ENCODE measurements at places on chromosomes 11 and 22.
A peak's percentile ranks its signal among the peaks of the same experiment; 100 is the strongest.

GRCh38 chr11:63537293-63538101 is 889 bp downstream of the PLAAT4 start:
- DNase-seq, result peak; percentile 50

GRCh38 chr11:102458548-102458947 is 6.0 kb upstream of the TMEM123 start:
- peak; percentile 53 for DNase-seq

DNA sequence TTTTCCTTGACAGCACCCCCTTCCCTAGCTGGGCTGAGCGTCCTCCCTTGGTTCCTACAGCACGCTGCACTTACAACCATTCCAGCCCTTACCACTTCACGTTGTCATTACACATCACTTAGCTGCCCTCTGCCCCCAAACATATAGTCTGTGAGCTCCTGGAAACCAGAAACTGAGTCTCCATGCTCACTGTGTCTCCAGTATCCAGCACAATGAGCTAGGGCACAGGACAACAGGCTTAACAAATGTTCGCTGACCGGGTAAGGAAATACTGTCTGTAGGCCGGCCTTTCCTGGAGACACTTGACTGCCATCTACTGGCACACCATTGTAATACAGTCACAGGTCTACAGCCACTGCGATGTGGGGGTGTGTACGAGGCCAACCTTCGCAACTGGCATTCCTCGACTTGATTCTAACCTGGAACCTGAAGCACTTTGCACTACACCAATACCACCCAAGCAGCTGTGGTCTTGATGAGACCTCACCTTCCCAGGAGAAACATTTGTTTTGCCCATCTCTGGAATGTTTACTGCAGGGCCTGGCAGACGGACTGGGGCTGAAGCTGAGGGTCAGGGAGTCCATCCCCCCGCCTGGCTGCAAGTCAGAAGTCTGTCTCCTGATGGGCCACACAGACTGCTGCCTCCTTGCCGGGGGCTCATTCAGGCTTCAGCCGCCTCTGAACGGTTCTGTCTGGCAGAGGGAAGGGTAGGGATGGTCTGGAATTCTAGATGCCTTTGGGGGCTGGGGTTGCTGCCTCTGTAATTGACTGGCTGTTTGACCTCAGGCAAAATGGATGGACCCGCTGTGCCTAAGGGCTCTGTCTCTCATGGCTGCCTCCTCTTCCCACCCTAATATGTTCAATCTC is 72.0 kb downstream of the SYN3 start:
- DNase-seq, result peak; percentile 56

GRCh38 chr11:69171476-69172240 is 15.9 kb downstream of the SMIM38 start:
- no peak for DNase-seq

- no peak for DNase-seq
Observed at GRCh38 chr11:131240421-131240820, 130.0 kb upstream of the NTM start.

- no peak for DNase-seq
Observed at GRCh38 chr22:19123936-19124335, 1.7 kb upstream of the DGCR2 start.

GRCh38 chr11:125593114-125593820 is 615 bp downstream of the STT3A start:
- peak; percentile 25 for DNase-seq

- DNase-seq, result no peak
Observed at GRCh38 chr11:68962527-68963250, 18.1 kb downstream of the MRGPRD start.

DNA sequence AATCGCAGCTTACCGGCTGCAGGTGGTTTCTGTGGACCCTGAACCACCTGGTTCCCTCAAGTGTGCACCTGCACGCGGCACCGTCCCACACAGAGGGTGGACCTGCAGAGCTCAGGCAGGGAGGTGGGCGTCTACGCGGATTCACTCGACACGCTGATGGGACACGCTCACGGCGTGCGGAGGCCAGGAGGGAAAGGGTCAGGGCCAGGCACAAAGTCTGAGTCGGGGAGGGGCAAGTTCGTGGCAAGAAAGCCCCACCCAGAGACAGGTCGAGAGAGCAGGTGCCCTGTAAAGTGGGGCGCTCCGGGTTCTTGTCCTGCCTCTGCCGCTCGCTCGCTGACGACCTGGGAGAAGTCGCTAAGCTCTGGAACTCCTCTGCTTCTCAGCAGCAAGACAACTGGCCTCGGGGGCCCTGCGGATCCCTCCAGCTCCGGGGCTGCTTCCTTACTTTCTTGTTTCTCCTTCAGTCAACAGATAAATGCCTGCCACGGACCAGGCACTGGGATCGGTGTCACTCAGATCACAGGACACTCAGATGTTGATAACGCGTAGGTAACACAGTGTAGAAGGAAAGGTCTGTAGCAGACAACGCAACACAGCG is 72.4 kb upstream of the NUP50 start:
- no peak for DNase-seq

GRCh38 chr11:121478895-121479697 is 26.3 kb upstream of the SORL1-AS1 start:
- DNase-seq, result no peak

GRCh38 chr11:11848891-11849746 is 7.3 kb downstream of the USP47 start:
- peak; percentile 64 for DNase-seq

DNA sequence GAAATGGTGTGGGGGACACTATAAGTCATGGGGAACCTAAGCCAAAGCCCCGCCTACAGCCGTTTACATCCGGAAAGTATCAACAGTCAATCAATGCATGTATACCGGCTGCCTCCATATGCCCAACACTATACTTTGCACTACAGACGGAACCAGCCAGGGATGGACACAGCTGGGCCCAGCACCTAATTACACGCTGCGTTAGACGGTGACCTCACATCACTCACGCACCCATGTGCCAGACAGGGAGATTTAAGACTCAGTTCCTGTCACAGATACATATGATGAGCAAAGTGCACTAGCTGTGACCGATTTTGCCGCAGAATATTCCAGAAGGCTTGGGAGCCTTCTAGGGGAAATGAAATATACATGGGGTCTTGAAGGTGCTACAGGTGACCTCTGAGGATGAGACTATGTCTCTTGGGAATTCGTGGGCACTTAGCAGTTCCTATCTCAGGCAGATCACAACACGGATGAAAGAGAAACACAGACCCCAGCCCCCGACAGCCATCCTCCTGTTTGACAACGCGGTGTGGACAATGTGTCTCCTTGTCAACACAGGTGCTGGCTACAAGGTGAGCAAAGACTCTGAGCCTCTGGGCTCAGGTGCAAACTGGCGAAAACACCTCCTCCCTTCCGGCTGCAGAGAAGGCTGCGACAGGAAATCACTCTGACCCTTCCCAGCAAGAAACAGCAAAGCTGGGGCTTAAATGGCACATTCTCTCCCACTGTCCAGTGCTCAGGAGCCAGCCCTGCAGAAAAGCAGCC is 8.0 kb downstream of the AHNAK start:
- DNase-seq, result no peak

- no peak for DNase-seq
Observed at GRCh38 chr22:31861226-31861840, 83.0 kb upstream of the YWHAH start.

DNA sequence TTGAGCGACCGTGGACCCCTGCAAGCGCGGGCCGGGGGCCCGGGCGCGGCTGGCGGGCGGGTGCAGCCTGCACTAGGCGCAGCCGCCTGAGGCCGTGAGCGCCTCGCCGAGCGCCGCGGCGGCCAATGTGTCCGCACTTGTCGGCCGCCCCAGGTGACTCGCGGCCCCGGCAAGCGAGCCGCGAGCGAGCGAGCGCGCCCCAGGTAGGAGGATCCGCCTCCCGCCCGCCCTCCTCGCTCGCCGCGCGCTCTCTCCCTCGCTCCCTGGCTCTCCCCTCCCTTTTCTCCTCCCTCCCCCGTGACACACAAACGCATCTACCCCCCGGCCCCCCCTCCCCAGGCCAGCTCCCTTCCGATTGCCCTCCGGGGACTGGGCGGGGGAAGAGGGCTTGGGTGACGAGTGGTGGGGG is at the start of gene WNT7B:
Gene WNT7B, minus strand, starts transcription at position 160 of the 409 bp plus-strand sequence. CDS start 408 bp downstream, outside the sequence.
- no peak for DNase-seq

DNA sequence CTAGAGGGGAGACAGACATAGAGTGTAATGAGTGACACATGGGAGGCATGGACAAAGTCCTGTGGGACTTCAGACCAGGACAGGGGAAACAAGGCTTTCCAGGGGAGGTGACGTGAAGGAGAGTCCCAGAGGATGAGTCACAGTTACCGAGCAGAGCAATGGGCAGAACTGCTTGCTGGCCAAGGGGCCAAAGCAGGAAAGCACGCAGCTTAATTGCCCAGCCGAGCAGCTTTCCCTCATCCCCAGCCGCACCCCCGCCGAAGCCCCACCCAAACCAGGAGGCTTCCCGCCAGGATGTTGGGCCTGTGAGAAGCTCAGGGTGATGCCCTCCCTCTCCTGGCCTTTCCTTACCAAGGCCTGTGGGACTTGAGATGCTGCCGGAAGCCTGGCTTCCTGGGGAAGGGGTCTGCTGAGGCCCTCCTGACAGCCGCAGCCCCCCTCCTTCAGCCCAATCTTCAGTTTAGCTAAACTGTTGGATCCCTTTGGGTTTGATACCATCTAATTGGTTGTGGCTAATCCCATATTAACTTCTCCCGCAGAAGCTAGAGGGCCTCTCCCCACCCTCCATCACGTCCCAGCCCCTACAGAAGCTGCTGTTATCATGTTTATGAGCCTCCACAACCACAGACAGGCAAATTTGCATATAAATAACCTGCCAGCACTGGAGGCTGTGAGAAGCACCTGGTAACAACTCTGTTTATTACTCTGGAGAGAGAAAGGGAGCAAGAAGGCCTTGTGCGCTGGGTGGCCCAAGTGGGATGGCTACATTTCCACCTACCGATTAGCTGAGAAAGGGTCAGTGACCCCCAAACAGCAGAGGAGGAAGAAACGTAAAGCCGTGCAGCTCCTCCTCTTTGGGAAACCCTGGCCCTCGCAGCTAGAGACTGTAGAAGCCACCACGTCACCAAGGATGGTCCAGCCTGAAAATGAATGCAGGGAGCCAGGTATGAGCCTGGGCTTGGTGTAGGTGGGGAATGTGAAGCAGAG is 80.0 kb downstream of the TRIM29 start:
- no peak for DNase-seq

DNA sequence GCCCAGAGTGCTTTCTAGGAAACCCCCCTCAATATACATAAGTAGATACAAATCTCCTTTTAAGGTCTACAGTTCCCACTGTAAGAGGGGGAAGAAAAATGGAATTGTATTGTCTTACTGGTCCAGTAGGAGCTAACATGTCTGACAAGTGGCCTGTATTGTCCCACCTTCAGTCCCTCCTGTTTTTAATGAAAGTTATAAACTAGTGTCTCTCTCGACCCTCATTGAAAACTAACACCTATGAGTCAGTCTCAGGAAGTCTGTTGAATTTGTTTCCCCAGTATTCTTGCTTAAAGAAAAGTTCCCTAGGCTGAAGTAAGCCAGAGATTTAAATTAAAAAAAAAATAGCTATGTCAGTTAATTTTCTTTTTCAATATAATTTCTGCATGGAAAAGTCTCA is 69.3 kb downstream of the TTC17 start:
- DNase-seq, result no peak

GRCh38 chr11:33379947-33380346 is 122.8 kb downstream of the HIPK3 start:
- no peak for DNase-seq

- DNase-seq, result no peak
Observed at GRCh38 chr11:60836866-60837515, 4.9 kb upstream of the CCDC86 start.

DNA sequence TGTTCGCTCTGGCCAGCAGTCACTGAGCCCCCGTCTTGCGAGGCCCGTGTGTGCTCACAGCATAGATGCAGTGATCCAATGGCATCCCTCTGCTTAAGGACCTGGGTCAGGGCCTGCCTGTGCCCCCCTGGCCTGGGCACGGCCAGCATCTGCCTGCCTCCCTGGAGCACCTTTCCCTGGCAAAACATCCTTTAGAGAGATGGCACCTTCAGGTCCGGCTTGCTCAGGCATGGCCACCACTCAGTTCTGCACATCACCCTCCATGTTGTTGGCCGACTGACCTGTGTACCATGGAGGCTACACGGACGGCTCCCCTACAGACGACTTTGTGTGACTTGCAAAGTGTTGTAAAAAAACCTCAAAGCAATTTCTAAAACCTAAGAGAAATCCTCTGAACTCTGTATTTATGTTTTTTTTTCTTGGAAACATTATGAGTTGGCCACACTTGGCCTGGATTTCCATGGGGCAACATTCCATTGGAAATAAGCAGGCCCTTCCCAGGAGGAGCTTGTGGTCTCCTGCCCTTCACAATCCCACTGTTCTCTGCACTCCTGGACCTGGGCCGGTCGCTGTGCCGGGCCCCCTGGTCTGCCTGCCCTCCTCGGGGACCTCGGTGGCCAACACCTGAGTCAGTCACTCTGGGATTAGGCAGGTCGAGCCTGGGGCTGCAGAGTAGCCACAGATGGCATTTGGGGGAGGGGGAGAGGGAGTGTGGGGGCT is 592.4 kb downstream of the TBC1D22A start:
- DNase-seq, result no peak

- DNase-seq, result no peak
Observed at GRCh38 chr11:117022526-117022925, 75.7 kb downstream of the SIK3 start.

DNA sequence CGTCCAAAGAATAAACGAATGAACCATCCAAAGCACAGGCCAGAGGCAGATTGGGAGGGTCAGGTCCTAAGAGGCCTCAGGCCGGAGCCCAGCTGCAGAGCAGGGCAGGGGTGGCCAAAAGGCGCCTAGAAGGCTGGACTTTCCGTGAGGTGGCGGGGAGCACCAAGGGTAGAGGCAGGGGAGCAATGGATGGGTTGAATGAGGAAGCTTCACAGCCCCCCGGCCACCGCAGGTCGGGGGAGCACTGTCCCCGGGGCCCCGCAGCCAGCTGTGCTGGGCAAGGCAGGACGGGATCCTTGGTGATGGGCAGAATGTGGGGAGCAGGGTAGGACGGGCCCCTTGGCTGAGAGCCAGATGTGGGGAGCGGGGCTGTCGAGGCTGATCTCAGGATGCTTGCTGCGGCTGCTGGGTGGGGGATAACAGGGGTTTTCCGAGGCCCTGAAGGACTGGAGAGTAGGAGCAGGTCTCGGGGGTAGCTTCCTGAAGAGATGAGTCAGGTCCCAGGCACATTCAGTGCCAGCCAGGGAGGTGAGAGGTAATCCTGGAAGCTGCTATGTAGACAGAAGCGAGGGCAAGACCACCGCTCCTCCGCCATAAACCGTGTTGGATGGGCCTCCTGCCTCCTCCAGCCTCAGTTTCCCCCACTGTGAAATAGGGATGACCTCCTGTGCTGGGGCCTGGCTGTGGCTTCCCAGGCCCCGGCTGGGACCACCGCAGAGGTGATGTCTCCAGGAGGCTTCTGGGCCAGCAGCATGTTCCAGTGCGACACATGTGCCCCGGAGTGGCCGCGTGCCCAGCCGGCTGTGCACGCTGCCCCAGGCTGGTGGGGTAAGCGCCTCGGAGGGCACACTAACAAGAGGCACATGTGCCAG is 34.6 kb upstream of the KCNQ1OT1 start:
- DNase-seq, result no peak
